ENCODE measurements at places on chromosomes 7 and 10.

DNA sequence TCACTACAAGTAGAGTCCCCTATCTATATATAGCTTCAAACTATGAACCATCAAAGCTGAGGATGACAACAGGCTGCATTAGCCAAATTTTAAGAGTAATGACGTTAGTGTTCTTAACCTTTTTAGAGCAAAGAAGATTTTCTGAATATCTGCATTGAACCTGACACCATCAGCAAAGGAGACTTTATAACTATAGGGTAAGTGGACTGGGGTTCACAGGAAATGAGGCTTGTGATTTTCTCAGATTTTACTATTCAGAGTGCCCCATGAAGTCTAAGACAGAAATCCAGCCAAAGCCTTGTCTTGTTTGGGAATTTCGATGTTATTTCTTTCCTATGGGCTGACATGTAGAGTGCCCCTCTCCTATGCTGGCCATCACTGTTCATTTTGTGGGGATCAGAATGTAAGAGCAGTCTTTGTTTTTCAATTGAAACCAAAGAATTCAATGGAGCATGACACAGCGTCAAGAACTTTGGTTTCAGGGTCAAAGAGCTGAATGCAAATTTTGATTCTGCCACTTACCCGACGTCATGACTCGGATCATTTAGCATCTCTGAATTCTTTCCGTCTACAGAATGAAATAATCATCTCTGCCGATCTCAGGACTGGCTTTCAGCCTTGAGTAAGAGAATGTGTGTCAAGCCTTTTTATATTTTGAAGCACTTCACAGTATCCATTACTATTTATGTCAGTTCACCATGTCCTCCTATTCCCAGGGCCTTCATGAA, 52.7 kb downstream of the DENND11 start:
- no peak for DNase-seq

- no peak for DNase-seq
Observed at GRCh38 chr10:91312382-91312733, 91.9 kb downstream of the PCGF5 start.

DNA sequence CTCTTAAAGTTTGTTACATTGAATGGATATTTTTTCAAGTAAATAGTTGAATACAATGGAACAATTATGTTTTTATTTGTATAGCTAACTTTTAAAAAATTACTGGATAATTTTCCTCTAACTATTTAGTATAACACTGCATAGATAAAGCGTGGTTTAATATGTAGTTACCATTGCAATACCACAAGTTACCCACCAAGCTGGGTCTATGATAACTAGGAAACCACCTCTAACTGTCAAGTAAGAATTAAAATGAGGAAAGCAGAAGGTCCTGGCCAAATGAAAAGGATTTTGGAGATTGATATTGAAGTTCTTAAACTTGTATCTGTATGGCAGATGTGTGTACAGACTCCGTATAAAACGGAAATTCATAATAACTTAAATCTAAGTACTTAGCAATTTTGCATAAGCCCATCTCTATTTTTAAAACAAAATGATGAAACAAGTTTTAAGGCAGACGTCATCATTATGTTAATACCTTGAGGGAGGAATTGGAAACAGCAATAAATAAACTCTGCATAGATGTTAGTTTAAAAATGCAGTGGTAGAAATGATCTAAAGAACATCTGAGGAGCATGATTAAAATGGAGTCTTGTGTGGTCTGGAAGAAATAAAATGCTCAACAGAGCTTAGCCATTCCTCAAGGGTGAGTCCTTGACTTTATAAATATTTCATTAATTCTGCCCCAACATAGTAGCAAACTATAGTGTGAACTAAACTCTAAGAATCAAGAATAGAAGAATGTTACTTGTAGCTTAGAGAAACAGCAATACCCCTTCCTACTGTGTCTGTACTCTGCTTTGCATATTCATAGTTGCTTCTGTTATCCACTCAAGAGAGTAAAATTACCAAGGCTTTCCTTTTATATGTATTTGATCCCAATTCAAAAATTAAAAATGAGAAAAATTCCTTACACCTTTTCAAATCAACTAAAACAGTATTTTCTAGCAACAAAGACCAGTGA, 206.4 kb upstream of the FERD3L start:
- DNase-seq, result no peak

GRCh38 chr7:130297628-130298543, 4.9 kb downstream of the CPA4 start:
- DNase-seq, result no peak

GRCh38 chr10:73771722-73772280, 10.0 kb upstream of the CHCHD1 start:
- no peak for DNase-seq

- no peak for DNase-seq
Observed at GRCh38 chr7:29480934-29481651, 82.5 kb upstream of the PRR15 start.

- no peak for DNase-seq
Observed at GRCh38 chr7:138063400-138063799, 12.9 kb upstream of the AKR1D1 start.

DNA sequence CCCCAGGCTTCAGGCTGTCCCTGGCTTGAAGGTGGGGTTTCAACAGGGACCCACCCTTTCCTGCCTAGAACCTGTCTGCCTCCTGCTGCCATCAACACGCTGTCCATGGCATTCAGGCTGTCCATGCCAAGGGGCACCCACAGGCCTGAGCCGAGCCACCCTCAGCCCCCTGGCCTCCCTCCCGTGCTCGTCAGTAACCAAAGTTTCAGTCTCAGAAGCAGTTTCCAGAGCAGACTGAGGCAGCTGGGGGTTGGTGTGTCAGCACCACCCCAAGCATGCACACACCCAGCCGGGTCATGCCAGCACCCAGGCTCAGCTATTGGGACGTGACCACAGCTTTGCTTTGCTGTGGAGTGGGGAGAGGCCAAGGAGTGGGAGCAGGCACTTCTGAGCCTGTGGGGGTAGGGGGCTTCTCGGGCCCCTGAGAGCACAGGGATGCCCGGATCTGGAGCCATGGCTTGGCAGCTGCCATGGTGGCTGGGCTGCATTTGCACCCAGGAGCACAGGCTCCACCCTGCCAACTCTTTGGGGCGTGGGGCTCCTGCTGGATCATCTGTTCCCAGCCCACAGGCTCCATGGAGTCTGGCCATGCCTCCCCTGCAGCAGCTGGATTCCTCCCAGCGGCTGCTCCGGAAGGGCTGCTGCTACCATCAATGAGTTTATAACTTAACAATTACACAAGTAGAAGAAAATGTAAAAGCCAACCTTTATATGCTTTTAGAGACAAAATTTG, 314.5 kb upstream of the SEMA3C start:
- DNase-seq, result no peak

DNA sequence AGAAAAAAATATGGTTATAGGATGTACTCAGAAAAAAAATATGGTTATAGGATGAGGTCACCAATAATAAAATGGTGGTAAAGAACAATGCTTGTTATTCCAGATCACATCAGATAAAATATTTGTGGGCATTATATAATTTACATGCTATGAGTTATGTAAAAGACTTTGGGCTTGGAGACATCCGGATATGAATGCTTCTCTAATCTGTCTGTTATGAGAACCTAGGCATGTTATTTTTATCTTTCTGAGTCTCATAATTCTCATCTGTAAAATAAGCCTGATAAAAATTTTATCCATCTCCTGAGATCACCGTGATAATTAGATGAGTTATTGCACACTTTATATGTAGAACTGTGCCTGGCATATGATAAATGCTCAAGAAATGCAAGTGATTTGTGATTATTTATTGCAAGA, 37.8 kb downstream of the DKK1 start:
- no peak for DNase-seq

DNA sequence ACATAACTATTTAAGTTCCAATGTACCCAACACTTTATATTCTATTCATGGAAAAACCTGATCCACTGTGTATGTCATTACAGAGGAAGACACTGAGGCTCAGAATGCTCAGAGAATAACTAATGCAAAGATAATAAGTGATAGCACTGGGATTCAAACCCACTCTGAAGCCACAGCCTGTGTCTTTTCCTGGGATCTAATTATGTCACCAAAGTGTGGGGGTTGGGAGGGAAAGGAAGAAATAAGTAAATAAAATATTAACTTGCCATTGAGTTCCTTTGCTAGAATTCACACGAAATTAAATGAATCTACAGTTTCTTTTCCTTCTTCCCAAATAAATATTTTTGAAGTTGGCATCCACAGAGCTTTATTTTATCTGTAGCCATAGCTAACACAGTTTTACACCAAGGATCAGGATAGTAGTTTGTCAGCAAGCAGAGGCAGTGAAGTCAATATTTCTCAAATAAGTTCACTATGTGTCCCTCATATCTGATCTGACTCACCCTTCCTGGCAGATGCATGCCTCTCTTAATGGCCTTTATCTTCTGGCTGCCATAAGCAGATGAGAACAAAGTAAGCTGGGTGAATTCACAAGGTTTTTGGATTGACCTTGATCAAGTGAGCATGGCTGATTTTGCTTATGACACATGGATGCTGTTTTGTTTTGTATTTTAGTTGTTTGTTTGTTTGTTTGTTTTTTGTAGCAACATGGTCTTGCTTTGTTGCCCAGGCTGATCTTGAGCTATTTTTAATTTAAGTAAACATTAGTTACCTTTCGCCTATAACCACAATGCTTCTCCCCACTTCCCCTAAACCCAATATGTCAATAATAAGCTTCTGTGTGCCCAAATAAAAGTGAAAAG, 6.3 kb downstream of the RAPGEF5 start:
- no peak for DNase-seq

DNA sequence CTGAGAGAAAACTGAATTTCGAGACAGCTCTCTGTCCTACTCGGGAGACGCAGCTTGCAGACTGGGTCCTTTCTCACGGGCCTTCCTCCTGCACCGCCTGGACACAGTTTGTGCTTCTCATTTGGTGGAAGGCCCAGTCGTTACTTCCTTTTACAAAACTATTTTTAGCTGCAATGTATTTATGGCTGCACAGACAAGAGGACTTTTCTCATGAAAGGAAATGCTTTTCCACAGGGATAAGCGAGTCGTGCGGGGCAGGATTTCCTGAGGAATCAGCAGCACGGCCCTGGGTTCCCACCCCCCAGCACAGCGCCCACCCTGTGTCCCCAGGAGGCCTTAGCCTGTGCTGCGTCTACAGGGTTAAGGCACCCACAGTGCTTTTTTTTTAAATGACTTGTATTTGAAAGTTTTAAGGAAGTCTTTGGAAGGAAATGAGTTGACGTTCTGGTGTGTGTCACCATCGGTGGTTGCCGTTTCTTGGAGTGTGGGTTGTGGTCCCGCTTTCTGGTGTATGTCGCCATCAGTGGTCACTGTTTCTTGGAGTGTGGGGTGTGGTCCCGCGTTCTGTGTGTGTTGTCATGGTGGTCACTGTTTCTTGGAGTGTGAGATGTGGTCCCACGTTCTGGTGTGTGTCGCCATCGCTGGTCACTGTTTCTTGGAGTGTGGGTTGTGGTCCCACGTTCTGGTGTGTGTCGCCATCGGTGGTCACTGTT, 50.9 kb downstream of the INPP5A start:
- no peak for DNase-seq

GRCh38 chr10:78028438-78029268, 662 bp downstream of the POLR3A start:
- no peak for DNase-seq

GRCh38 chr10:62015994-62016393, 114.5 kb downstream of the ARID5B start:
- no peak for DNase-seq

DNA sequence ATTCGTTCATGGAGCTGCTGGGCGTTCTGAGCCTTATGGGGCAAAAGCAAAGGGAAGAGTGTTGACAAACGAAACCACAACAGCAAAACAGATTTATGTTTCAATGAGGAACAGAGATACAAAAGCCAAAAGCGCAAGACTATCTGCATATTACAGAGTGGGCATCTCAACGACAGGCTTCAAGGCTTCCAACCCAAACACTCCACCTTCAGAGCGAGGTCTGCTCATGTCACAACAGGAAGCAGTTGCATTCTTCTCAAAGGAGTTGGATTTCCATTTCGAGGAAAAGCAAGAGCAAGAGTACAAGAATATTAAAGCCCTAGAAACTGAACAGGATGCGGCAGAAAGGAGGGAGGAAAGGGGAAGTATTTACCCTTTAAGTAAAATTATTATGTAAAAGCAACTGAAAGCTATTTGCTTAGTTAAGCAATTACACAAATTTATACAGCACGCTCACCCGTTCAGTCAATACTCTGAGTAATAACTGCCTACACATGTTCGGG, 189.3 kb downstream of the ELMO1 start:
- DNase-seq, result no peak

Data from thoracic aorta (tissue), 2 donors.